ENCODE measurements at places on chromosomes 6 and 20.

DNA sequence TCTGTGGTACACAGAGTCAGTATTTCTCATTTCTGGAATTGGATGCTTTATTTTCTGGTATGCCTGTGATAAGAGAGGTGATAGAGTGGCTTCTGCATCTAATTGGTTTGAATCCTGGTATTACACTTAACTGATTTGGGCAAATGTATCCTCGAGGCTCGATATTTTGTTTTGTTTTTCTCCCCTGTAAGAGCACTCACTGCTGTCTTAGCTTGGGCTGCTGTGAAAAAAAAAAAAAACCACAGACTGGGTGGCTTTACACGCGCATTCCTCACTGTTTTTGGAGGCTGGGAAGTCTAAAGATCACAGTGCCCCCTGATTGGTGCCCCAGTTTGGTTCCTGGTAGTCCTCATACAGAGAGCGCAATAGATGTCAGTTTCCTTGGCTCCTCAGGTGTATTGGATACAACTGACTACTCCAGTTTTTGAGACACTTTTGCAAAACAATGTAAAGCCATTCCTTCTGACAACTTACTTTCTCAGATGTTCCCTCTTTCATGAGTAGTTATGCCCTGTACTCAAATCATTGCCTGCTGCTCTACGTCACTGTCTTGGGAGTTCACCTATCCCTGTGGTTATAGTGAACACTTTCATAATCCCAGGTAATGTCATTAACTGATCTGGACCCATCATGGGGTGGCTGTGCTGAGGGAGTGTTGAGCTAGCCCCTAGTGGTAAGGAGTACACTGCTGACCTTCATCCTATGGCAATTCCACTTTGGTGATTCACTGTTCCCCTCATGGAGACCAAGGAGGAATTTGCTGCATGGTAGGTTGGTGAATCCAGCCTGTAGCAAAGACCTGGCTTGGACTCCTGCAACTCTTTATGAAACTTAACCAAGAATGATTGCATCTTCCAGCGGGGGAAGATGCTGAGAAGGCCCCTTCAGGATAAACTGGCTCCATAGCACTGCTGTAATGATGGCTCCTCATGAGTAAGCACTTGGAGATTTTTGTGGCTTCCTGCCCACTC lies 3.5 kb upstream of the ACAT2 start:
- DNase-seq, result no peak

GRCh38 chr6:148472171-148473105 lies 129.8 kb downstream of the SASH1 start:
- no peak for DNase-seq

DNA sequence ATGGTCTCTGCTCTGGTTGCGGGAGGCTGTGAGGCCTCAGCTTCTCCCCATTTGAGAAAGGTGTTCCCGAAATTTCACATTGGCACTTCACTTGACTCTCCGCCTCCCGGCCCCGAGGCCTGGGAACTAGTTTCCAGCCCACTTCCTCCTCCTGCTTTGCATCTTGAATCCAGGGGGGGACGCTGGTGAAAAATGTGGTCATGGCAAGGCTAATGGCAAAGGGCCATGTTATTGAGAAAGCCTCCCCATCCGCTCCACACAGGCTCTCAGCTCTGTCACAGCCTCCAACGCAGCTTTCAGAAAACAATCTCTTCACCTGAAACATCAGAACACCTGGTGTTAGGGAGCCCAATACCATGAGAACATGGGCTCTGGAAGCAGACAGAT lies 5.6 kb downstream of the PLAGL2 start:
- no peak for DNase-seq

- no peak for DNase-seq
These were observed 15.4 kb downstream of the RANBP9 start for GRCh38 chr6:13696226-13696625.

- no peak for DNase-seq
These were observed 168.7 kb upstream of the PRSS16 start for GRCh38 chr6:27078734-27079357.

DNA sequence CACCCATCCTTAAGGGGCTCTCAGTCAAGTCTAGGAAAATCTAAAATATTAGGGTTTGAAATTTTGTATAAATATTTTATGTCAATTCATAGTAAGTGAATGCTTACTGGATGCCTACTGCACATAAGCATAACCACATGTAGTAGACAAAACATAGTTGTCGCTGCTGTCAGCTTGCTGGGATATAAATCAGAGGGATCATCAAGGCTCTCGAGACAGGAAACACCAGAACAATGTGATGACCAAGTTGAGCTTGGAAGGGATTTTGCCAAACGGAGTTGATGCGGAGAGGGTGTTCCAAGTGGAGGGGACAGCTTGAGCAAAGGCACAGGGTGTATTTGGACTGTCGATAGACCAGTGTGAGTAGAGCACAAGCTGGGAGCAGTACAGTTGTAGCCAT lies 105.8 kb upstream of the SUPT3H start:
- no peak for DNase-seq

GRCh38 chr6:91796603-91797002 lies 1209.7 kb upstream of the MAP3K7 start:
- DNase-seq, result no peak

- DNase-seq, result no peak
These were observed 94.6 kb upstream of the MAN1A1 start for GRCh38 chr6:119443993-119444641.

DNA sequence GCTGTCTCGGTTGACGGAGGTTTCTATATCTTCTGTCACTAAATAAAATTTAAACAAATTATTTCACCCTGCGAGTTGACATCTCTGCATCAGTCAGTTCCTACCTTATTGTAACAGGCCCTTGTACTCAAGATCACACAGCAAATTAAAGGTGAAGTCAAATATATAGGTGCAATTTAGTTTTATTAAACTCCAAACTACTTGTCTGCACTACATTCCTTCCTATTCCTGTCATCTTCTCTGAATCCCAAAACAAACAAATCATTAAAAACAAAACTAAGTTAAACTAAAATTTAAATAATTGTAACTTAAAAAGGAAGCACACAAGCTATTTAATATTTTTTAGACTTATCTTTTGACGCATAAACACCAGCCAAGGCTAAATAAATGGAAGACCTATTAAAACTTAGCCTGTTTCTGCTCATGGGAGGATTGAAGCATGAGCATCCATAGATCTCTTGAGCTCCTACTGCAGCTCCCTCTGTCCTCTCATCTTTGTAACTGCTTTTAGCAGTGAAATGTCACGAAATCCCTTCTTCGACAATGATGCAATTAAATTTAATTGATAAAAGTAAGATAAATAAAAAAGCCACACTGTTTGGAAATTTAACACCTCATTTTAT lies 1152.3 kb upstream of the GJE1 start:
- DNase-seq, result no peak

DNA sequence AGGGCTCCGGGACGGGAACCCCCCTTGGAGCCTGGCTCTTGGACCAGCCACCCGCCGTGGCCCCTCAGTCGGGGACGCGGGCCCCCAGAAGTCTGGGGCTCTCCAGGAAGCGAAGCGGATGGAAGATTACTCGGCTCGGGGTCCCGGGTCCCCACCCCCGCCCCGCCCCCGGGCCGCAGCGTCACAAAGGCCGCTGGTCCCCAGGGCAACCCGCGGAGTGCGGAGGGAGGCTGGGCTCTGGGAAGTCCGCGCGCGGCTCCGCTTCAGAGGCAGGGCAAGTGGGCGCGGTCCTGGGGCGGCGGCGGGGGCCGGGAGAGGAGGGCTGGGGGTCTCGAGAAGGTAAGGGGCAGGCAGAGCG lies at the start of gene FNDC11:
FNDC11 (plus strand) TSS at position 227 of the 358 bp plus-strand sequence. CDS start 1,505 bp downstream, outside the sequence.
- DNase-seq, result no peak

DNA sequence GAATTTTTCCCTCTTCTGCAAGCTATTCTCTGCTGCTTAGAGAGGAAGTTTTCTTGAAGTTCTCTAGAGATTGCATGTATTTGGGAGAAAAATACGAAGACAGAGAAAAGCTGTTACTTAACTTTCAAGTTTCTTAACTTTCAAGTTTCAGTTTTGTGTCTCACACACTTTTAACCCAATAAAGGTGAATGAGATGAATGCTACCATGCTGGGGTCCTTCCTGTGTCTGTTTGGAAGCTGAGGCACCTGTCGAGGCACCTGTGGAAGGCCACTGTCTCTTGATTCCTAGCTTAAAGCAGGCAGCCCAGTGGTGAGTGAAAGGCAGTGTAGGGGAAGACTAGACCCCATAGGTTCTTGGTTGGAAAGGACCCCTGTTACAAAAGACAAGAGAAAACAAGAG lies 372.8 kb upstream of the JARID2 start:
- DNase-seq, result no peak

- no peak for DNase-seq
These were observed 69.2 kb upstream of the CST7 start for GRCh38 chr20:24879875-24880274.

DNA sequence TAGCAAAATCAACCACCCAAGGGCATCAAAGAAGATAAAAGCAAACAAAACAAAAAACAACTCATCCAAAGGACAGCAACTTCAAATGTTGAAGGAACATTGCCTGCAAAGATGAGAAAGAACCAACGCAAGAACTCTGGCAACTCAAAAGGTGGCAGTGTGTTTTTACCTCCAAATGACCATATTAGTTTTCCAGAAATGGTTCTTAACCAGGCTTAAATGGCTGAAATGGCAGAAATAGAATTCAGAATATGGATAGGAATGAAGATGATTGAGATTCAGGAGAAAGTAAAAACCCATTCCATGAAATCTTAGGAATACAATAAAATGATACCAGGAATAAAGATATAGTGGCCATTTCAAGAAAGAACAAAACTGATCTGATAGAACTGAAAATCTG lies 9.8 kb upstream of the PI3 start:
- no peak for DNase-seq

GRCh38 chr20:46720776-46721425 lies 11.5 kb downstream of the SLC2A10 start:
- DNase-seq, result no peak

DNA sequence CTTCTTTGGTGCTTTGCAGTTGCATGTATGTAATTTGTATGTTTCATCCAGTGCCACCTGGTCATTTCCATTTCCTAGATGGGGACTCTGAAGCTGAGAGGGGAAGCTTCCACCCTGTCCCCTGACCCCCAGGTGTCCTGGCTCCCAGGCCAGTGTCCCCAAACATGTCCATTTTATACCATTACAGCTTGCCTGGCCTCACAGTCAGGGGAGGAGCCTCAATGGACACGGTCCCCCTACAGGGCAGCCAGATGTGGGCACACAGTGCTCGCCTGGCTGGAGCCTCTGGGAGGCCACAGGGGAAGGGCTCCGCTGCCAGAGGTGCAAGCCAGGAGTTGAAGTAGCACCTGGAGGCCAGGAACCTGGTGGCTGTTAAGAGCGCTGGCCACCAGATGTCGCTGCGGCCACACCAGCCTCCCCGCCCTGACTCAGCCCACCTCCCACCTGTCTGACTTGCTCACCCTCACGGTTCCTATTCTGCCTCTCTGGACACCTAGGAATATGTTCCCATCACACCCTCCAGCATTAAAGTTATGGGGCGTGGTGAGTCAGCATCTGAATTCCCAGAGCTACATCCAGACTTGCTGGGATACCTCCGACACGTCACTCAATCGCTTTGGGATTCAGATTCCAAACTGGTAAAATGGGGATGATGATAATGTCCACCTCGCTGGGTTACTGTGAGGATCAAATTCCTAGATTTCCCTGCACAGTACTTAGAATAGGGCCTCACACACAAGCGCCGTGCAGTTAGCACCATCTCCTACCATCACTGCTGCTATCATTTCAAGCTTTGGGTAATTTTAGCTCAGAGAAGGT lies 107.4 kb downstream of the SULF2 start:
- peak; percentile 73 for DNase-seq

DNA sequence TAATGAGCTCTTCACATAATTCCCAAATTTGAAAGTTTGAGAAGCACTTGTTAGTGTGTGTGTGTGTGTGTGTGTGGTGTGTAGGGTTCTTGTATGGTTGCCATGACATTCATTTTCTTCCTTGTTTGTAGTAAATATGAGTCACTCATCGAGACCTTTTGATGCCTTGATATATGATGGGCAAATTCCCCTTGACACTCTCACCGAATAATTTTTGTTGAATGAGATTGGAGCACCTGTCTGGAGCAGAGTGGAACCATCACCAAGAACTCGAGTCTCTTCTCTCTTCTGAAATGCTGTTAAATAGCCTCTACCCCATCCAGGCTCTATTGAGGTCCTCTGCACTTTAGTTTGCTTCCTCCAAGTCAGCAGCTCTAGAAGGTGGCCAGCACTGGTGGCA lies 29.6 kb upstream of the FAM184A start:
- no peak for DNase-seq

DNA sequence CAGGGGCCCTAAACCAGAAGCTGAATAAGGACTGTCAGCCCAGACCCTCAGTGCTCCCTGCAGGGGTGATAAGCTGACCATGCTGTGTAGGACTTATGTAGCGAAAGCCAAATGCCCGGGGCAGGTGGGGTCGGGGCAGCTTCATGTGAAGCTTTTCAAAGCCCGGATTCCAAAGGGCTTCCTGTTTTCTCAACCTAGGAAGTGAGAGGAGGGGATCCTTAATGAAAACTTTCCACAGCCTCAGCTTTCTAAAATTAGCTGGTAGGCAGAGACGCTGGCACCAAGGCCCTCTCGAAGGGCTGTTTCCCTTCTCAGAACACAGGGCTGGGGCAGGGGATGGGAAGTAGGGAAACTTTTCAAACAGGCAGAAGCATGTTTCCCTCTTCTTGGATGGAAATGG lies 148.9 kb downstream of the NFATC2 start:
- DNase-seq, result no peak

- DNase-seq, result no peak
These were observed 255.9 kb upstream of the SULF2 start for GRCh38 chr20:48041078-48041780.

DNA sequence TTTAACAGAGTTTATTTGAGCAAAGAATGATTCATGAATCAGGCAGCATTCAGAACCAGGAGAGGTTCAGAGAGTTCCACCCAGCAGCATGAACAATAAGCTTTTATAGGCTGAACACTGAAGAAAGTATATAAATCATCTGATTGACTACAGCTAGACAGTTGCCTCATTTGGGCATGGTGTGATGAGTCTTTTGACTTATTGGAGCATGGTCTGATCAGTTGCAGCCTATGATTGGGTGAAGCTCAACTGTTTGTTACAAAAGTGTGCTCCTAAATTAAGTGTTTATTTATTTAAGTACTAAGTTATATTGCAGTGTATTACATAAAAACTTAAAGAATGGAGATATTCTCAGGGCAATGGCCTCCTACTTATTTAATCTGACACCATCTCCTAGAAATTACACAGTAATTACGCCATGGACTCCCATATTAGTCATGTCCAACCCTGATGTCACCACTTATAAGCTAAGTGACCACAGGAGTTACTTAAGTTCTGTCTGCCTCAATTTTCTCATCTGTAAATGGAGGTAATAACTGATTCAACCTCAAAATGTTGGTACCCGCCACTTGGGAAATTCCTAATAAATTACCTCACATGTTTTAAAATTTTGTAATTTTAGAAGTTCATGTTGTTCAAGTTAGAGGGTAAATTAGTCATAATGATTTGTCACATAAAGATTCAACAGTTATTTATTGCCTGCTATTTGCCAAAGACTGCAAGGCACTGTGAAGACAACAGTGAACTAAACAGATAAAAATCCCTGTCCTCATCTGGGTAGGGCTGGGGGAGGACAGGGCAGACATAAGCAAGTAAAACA lies 15.2 kb upstream of the ROS1 start:
- no peak for DNase-seq

GRCh38 chr6:10721850-10722569 lies 860 bp upstream of the TMEM14C start:
- no peak for DNase-seq
